ENCODE measurements at places on chromosomes 1 and 21. TPM values are rescaled to one million over a fixed set of nuclear protein-coding genes. Genes with fewer than 3 reads are reported as not detected.

- no peak for DNase-seq
Measured at GRCh38 chr1:219476116-219476515, 136.8 kb downstream of the ZC3H11B start.

GRCh38 chr1:208273386-208274017 is 29.3 kb upstream of the PLXNA2 start:
- no peak for DNase-seq

- DNase-seq = no peak
Measured at GRCh38 chr1:180066150-180066549, 88.5 kb upstream of the QSOX1 start.

DNA sequence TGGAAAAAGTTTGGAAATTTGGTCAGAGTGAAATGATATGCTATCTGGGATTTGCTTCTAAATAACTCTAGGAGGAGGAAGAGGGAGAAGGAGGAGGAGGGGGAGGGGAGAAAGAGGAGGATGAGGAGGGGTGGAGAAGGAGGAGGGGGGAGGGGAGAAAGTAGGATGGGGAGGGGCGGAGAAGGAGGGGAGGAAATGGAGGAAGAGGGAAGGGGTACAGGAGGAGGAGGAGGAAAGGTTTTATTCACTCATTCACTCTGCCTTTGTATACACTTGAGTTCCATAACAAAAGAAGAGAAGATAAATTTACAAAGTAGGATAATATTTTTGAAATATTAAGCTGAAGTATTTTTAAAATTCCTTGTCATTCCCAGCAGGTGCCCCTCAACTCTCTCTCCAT is 6.3 kb upstream of the VPS26C start:
- DNase-seq = no peak

- peak; percentile 59 for DNase-seq
Measured at GRCh38 chr1:29145739-29146437, 22.2 kb upstream of the TMEM200B start.

- peak; percentile 98 for DNase-seq
Measured at GRCh38 chr1:117059678-117060440, at the start of gene TTF2. Gene TTF2, plus strand, starts transcription at chr1:117060326. Its CDS starts 21 bp downstream, at chr1:117060347.

DNA sequence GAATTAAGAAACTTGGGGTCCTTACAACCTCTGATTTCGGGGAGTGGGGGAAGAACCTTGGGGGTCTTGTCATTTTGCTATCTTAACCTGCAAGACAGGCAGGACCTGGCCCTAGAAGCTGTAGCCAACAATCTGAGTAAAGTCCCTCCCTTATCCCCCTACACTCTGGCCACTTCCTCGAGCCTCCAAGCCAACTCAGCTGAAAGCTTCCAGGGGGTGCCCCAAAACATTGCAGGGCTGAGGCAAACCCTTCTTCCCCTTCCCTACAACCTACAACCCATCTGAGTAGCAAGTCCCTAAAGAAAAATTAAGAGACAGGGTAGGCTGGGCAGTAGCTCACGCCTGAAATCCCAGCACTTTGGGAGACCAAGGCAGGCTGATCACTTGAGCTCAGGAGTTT is 5.0 kb downstream of the CERS2 start:
- no peak for DNase-seq

- DNase-seq = no peak
Measured at GRCh38 chr1:19009882-19010321, 53.4 kb upstream of the IFFO2 start.

DNA sequence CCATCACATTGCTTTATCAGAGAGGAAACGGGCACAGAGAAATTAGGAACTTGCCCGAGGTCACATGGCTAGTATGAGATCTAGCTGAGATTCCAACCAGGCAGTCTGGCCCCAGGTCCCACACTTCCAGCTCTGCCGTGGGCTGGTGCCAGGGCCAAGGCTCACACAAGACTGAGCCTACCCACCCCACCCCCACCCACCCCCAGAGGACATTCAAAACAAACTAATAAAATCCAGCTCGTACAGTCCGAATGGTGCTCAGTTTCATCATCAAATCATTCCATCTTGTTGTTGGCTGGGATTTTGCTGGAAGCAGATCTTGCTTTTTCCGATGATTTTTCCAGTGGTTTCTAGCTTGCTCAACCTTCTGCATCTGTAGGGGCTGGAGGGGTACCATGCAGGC is 27.9 kb downstream of the MATN1 start:
- no peak for DNase-seq

DNA sequence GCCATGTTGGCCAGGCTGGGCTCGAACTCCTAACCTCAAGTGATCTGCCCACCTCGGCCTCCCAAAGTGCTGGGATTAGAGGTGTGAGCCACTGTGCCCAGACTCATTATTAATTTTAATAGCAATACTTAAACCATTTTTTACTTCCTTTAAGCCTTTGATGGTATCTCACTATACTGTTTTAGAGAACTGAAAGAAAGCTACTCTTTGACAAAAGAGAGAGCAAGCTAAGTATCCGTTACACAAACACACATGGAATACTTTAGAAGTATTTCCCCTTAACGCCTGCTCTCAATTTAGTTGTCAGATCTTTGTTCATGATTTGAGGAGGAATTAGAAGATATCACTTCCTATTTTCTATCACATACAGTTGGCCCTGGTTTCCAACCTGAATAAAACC is 189.4 kb downstream of the COP1 start:
- DNase-seq = no peak

GRCh38 chr1:175353066-175353465 is 160.5 kb upstream of the KIAA0040 start:
- DNase-seq = no peak

GRCh38 chr1:211145944-211146343 is 12.0 kb upstream of the KCNH1 start:
- DNase-seq = peak; percentile 19

DNA sequence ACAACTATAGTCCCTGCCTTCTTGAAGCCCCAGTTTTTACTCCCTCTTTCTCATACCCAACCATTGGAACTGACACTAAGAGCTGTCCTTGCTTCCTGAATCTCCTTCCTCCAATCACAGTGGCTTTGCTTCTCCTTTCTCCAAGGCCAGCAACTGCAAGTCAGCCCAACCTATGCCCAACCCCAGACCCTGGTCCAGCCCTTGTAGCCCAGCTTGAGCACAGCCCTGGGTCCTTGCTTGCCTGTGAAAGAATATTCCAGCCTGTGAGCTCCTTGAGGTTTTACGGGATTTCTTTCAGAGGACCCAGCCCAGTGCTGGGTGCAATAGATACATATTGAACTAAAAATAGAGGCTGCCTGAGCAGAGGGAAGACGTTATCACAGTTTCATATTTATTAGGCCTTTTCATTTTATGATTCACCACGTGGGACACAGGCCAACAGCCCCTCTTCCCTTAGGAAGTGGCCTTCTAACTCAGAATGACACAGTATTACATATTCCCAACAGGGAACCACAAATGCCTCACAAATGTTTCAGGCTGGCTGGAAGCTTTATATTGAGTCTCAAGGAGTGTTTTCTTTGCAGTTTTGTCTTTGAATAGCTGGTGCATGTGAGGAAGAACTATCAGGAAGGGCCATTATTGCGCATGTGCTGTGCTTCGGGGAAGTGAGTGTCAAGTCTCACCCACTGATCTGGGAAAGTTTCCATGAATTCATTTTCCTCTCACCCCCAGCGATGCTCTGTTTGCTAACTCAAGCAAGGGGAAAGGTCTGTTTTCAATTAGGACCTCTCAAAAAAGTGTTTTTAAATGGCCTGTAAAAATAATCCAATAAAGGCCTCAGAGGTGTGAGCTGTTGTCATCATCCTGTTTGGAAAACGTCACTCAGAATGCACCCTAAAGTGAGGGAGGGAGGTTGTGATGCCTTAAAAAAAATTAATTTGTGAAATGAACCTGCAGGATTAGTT is 92.3 kb upstream of the NFIA start:
- peak; percentile 47 for DNase-seq

DNA sequence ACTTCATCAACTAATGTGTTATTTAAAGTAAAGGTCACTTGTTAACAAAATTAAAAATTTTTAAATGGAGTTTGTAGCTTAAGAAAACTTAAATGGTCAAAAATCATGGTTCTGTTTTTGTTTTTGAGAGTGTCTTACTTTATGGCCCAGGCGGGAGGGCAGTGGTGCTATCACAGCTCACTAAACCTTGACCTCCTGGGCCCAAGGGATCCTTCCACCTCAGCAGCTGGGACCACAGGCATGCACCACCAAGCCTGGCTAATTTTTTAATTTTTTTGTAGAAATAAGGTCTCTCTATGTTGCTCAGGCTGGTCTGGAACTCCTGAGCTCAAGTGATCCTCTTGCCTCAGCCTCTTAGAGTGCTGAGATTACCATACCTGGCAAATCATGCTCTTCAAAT is 111.4 kb downstream of the MAST2 start:
- no peak for DNase-seq

DNA sequence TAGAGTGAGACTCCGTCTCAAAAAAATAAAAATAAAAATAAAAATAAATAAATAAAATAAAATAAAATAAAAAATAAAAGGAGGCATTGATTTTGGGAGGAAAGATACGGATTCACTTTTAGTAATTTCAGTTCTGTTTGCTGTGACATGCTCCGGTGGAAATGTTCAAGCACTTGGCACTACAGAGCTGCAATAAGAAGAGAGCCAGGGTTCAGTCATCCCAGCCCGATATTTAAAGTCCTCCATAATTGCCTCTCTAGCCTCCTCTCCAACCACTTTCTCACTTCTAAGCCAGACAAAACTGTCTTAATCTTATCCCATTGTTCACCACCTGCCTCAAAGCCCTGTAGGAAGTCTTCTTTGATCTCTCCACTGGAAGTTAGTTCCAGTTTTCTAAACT is 55.0 kb upstream of the MACF1 start:
- DNase-seq = no peak

- no peak for DNase-seq
Measured at GRCh38 chr1:165476776-165477175, 31.9 kb upstream of the RXRG start.

GRCh38 chr1:6614019-6614928 is 743 bp downstream of the PHF13 start:
- peak; percentile 74 for DNase-seq

GRCh38 chr1:10788592-10789006 is 7.8 kb downstream of the CASZ1 start:
- DNase-seq = peak; percentile 32

GRCh38 chr1:29893046-29893723 is 656.9 kb downstream of the PTPRU start:
- no peak for DNase-seq

DNA sequence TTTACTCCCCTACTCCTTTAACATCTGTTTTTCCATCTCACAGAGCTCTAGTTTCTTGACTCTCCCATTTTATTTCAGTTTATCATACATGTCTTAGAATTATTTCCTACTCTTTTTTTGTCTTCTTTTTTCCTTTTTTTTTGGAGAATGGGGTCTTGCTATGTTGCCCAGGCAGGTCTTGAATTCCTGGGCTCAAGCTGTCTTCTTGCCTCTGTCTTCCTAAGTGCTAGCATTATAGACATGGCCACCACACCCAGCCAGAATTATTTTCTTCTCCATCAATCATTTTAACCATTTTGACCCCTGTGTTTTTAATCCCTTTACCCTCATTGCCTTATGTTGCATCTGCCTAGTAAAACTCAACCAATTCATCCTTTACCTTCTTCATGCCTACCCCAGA is 123.2 kb upstream of the KIAA1614 start:
- DNase-seq = no peak

DNA sequence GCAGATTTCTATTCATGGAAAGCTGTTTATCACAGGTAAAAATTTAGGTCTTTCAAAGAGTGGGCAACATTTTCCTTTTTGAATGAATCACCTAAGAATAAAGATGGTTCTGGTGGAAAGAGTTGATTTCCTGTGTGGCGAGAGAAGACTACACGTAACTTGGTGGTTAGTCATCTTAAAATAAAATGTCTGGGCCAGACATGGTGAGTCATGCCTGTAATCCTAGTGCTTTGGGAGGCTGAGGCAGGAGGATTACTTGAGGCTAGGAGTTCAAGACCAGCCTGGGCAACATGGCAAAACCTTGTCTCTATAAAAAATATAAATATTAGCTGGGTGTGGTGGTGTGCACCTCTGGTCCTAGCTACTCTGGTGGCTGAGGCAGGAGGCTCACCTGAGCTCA is 65.7 kb downstream of the DISP1 start:
- DNase-seq = no peak

DNA sequence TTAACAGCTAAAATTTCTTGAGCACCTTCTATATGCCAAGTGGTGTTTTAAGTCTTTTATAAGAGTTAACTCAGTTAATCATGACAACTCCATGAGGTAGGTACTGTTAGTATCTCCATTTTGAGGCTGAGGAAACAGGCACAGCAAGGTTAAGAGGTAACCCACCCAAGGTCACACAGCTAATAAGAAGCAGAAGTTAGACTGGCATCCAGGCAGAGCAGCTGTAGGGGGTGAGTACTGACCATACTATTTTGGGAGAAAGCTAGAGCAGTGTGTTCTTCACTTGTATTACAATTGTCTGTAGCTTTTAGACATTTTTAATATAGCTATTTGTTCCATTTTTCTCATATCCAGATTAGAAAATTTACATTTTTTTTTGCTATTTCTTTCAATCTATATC is 4.8 kb downstream of the ATP6V1G3 start:
- DNase-seq = no peak

- DNase-seq = no peak
Measured at GRCh38 chr1:208256091-208256490, 11.9 kb upstream of the PLXNA2 start.

- DNase-seq = peak; percentile 37
Measured at GRCh38 chr1:171142416-171143385, 42.4 kb upstream of the FMO2 start.

DNA sequence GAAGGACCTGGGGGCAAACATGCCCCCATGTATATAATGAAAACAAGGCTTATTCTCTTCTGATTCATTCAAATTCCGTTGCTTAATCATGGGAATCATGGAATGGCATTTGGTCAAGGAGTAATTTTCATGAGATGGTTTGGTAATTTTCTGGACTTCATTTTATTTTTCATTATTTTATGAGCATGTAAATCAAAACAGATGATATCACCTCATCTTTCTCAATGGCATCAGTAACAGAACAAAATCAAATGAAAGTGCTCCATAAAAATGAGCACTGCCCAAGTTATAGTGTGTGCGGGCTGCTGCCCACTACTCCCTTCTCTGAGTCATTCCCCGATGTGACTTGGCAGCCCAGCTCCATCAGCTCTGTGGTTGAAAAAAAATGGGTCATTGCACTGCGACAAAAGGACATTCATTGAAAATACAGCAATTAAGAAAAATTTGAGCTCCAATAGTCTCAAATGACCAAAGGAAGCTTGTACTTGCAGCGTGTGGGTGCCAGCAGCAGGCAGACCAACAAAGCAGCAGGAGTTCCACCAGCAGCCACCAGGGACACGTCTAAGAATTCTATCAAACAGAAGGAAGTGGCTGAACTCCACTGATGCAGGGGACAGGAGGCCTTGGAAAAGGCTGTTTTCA is 84.3 kb upstream of the VAV3 start:
- peak; percentile 25 for DNase-seq

CYP2J2 gene
- 2.7 TPM for polyA plus RNA-seq

CTSE gene
- 86.0 TPM for polyA plus RNA-seq

RNU1-3 gene
- not detected for polyA plus RNA-seq

PDE4B gene
- 1.3 TPM for polyA plus RNA-seq

ATP1A4 gene
- 0.45 TPM for polyA plus RNA-seq

SPRR2B gene
- polyA plus RNA-seq = not detected

FAM163A gene
- 2.2 TPM for polyA plus RNA-seq

ILDR2 gene
- 0.28 TPM for polyA plus RNA-seq

PIK3C2B gene
- 18.8 TPM for polyA plus RNA-seq

OR2L2 gene
- polyA plus RNA-seq = 0.06 TPM

AK4 gene
- polyA plus RNA-seq = 50.5 TPM

TTC22 gene
- 9.0 TPM for polyA plus RNA-seq

GSTM1 gene
- 44.3 TPM for polyA plus RNA-seq

Data from hepatocyte (in vitro differentiated cells).